Stimulated activated CD8-positive, alpha-beta memory T cell treated with anti-CD3 and anti-CD28 coated beads, Interleukin-2, amount 100 ng/mL, for 1 hour (primary cell): ENCODE measurements at places on chromosomes 16 and 17.

- no peak for DNase-seq
Measured at GRCh38 chr16:65195998-65196397, 74.1 kb upstream of the CDH11 start.

DNA sequence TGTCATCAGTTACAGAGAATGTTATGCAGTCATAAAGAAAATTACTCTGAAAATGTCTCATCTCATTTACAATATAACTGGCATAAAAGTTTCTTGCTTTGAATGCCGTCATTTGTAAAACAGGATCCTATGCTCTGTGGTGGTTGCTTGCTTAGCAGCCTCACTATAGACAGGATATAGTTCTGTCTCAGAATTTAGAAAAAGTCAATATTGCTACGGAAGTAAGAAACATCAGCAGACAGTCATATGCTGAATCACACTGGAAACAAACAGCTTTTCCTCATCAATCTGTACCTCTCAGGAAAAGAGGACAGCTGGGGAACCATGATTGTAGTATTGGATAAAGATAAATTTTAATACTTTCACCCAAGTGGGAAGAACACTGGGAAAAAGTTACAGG, 105.5 kb downstream of the MYO1D start:
- DNase-seq, result no peak

DNA sequence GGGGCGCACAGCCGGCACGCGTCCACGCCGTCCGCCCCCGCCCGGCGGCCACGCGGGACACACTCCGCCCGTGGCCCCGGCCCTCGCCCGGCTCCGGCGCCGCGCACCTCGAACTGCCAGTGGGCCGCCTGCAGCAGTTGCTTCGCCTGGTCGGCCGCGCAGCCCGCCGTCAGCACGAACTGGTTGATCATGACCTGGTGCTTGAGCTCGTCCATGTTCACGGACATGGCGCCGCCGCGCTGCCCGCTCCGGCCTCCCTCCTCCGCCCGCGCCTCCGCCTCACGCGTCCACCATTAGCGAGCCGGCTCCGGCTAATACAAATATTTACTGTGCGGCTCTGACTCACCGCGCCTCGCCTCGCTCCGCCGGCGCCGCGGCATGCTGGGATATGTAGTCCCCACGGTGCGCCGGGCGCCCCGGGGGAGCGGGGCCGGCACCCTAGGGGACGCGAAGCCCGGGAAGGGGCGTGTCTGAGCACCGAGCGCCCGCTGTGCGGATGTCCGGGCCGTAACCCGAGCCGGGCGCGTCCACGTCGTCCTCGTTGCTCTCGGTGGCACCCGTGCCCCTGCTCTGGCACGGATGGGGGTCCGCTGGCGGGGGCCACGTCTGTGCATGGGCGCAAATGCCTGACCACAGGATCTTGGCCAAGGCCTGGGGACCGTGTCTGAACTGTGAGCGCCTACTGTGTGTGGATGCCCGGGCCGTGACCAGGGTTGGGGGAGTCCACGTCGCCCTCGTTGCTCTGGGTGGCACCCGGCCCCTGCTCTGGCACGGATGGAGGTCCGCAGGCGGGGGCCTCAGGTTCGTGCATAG, at the start of gene UBALD1:
TSS of gene UBALD1 (minus strand) at position 318 of the 813 bp plus-strand sequence. CDS start at position 227, 91 bp downstream.
- peak; percentile 50 for DNase-seq

DNA sequence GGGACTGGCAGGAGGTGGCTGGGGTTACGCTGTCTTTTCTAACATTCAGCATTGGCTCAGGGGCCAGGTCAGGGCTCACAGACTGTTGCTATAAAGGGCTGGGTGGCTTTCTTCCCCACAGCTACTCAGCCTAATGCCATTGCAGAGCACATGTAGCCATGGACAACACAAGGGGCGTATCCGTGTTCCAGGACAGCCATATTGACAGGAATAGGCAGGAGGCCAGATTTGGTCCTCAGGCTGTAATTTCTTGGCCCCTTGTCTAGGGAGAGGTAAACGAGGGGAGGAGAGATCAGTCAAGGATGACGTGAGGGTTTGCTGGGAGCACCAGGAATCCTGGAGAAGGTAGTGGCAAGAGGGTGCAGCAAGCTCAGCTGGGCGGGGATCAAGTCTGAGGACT, 21.2 kb upstream of the MYO15B start:
- no peak for DNase-seq
